ENCODE measurements at places on chromosomes 12 and 14. TPM values are rescaled to one million over a fixed set of nuclear protein-coding genes. Genes with fewer than 3 reads are reported as not detected.

TEX52 gene
- not detected for total RNA-seq

DNA sequence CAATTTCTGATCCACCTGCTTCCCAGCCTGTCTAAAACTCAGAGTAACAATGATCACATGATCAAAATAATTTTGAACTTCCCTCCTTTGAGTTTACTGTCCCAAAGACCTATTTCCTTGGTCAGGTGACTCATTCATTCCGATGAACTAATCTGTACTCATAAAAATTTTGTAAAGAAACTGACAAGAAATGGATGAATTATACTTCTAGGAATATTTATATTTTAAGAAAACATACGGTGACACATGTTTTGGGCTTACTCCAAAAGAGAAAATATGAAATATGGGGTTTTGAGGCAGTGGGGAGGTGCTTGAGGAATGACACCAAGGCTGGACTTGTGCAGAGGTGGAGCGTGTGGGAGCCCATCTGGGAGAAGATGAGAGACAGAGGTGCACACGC lies 42.0 kb downstream of the GUCY2C start:
- no peaks in the 10 kb centered on the region for H3K36me3 ChIP-seq
- DNase-seq = no peak
- H3K27ac ChIP-seq = no peak overlapping the region
- no peak overlapping the region for H3K4me3 ChIP-seq
- no peaks in the 10 kb centered on the region for H3K4me1 ChIP-seq

GRCh38 chr12:93163260-93164036 lies 214.3 kb upstream of the NUDT4 start:
- no peaks in the 10 kb centered on the region for H3K27me3 ChIP-seq
- DNase-seq = no peak
- no peak overlapping the region for H3K27ac ChIP-seq
- H3K4me1 ChIP-seq = no peaks in the 10 kb centered on the region

DNA sequence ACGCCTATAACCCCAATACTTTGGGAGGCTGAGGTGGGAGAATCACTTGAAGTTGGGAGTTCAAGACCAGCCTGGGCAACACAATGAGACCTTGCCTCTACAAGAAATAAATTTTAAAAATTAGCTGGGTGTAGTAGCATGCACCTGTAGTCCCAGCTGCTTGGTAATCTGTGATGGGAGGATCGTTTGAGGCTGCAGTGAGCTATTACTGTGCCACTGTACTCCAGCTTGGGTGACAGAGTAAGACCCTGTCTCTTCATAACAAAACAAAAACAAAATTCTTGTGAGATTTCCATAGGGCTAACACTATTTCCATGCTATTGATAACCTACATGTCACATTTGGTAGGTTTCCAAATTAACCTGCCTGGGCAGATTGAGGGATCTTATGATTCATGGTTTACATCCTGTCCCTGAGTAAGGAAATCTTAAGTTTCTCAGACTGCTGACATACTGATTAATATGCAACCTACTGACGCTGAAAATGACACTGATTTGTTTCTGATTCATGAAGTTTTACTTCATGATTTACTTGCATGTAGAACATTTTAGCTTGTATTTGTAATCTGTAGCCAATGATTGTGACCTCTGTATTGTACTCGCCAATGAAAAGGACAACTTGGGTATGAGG lies 15.9 kb downstream of the ATP6V1D start:
- H3K4me1 ChIP-seq = no peaks in the 10 kb centered on the region
- no peak for DNase-seq
- H3K27ac ChIP-seq = no peak overlapping the region
- H3K4me3 ChIP-seq = no peak overlapping the region
- H3K36me3 ChIP-seq = no peaks in the 10 kb centered on the region

TUNAR gene
- total RNA-seq = not detected

DNA sequence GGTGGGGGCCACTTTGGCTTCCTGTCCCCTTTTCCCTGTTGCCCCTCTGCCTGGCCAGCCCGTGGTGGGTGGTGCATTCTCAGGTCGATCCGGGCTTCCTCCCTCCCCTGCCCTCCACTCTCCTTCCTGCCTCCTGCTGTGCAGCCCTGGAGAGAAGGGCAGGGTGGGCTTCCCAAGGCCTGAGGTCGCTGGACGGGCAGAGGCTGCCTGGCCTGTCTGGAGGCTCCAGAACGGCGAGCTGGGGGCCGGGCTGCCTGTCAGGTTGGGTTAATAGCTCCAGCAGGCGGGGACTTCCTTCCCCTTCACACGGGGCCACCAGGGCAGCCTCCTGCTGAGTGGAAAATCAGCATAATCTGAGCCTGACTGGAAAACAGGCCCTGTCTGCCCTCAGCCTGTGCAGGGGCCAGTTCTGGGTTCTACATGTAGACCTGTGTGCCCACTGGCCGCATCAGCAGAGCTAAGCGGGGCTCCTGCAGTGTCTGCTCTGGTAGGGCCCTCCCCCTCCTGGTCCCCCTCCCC lies 11.3 kb downstream of the KIF26A start:
- H3K4me1 ChIP-seq = peaks cover 4% of the 10 kb centered on the region
- DNase-seq = no peak
- no peak overlapping the region for H3K4me3 ChIP-seq
- no peaks in the 10 kb centered on the region for H3K36me3 ChIP-seq
- H3K27ac ChIP-seq = peak overlapping the region; percentile 74
